ENCODE measurements at places on chromosomes 3 and 15. TPM values are rescaled to one million over a fixed set of nuclear protein-coding genes. Genes with fewer than 3 reads are reported as not detected.

CCDC13 gene
- total RNA-seq: 0.63 TPM

SNRK gene
- total RNA-seq: 55.5 TPM

CCDC80 gene
- total RNA-seq: not detected

GP5 gene
- total RNA-seq: 1.3 TPM

ITIH3 gene
- total RNA-seq: not detected

ROPN1 gene
- total RNA-seq: not detected

NEIL1 gene
- 2.8 TPM for total RNA-seq

SERPINI2 gene
- not detected for total RNA-seq

KCNAB1 gene
- 0.08 TPM for total RNA-seq

SAMD7 gene
- not detected for total RNA-seq

COLQ gene
- total RNA-seq: 5.3 TPM

CTXN2 gene
- total RNA-seq: not detected

SCG5 gene
- 3.0 TPM for total RNA-seq

TM4SF18 gene
- total RNA-seq: not detected

CCPG1 gene
- 10.4 TPM for total RNA-seq

CHDH gene
- 0.21 TPM for total RNA-seq

RUVBL1 gene
- total RNA-seq: 57.4 TPM

MFSD1 gene
- total RNA-seq: 24.1 TPM

BMF gene
- 4.0 TPM for total RNA-seq

OR5K2 gene
- not detected for total RNA-seq

SIDT1 gene
- total RNA-seq: 34.8 TPM

C3orf49 gene
- not detected for total RNA-seq

DGKG gene
- total RNA-seq: 0.42 TPM

CHRNA5 gene
- total RNA-seq: 2.7 TPM

SHF gene
- total RNA-seq: 1.3 TPM

NOX5 gene
- total RNA-seq: not detected

WDR76 gene
- total RNA-seq: 88.7 TPM

UNC45A gene
- 81.4 TPM for total RNA-seq

PLA1A gene
- not detected for total RNA-seq

KNL1 gene
- total RNA-seq: 61.4 TPM

TRIM59 gene
- 51.2 TPM for total RNA-seq

ATP1B3 gene
- total RNA-seq: 108 TPM

GOLGA8S gene
- total RNA-seq: 0.92 TPM

TRH gene
- not detected for total RNA-seq

GOLGA6L9 gene
- 2.3 TPM for total RNA-seq

RARRES1 gene
- not detected for total RNA-seq

TRIM42 gene
- total RNA-seq: not detected

MST1R gene
- 3.9 TPM for total RNA-seq

CFAP44 gene
- total RNA-seq: 4.5 TPM

TIMP4 gene
- total RNA-seq: not detected

UROC1 gene
- 0.13 TPM for total RNA-seq

CCR1 gene
- total RNA-seq: 41.4 TPM

GRK7 gene
- not detected for total RNA-seq

CADM2 gene
- total RNA-seq: 0.29 TPM

ERICH6 gene
- 0.21 TPM for total RNA-seq

EIF4A2 gene
- total RNA-seq: 365 TPM

CCDC39 gene
- total RNA-seq: not detected

FGF12 gene
- not detected for total RNA-seq

GP9 gene
- total RNA-seq: not detected

IMPDH2 gene
- total RNA-seq: 229 TPM

ERC2 gene
- not detected for total RNA-seq

PLSCR5 gene
- not detected for total RNA-seq

Measured in activated CD8-positive, alpha-beta T cell treated with anti-CD3 and anti-CD28 coated beads, Interleukin-2, amount 10 ng/mL, durations not matched to agents 7 days and 5 days (primary cell).